AG09319 (cell line): ENCODE measurements at places on chromosomes 4 and X.

DNA sequence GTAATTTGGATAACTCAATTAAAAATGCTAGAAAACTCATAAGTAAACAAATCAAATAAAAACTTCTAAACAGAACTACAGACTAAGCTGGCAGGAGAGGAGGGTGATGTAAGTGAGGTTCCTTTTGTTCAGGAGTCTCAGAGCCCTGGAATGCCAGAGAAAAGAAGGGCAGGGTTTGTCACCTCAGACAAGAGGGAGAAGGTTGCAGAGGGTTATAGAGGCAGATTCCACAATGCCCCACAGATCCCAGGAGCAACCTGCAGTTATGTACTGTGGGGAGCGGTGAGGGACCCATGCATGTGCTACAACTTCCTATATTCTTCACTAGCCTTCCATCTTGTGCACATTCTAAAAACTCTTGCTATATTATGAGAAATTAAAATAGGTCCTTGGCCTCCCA is 129.7 kb downstream of the CFAP299 start:
- no peak for DNase-seq

DNA sequence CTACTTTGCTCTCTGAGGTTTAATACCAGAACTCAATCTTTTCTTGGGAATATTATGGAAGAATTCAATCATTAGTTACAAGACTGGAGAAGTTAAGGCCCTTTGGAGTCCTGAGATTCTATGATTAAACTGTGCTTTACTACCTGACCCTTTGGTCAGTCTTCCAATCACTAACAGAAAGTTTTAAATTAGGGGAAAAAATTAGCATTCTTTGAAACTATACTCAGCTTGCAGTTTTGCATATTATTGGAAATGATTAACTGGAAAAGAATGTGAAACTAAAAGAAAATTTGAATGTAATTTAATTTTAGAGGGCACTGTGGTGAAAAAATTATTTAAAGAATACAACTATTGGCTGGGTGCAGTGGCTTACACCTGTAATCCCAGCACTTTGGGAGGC is 18.7 kb upstream of the GPR34 start:
- DNase-seq = no peak

DNA sequence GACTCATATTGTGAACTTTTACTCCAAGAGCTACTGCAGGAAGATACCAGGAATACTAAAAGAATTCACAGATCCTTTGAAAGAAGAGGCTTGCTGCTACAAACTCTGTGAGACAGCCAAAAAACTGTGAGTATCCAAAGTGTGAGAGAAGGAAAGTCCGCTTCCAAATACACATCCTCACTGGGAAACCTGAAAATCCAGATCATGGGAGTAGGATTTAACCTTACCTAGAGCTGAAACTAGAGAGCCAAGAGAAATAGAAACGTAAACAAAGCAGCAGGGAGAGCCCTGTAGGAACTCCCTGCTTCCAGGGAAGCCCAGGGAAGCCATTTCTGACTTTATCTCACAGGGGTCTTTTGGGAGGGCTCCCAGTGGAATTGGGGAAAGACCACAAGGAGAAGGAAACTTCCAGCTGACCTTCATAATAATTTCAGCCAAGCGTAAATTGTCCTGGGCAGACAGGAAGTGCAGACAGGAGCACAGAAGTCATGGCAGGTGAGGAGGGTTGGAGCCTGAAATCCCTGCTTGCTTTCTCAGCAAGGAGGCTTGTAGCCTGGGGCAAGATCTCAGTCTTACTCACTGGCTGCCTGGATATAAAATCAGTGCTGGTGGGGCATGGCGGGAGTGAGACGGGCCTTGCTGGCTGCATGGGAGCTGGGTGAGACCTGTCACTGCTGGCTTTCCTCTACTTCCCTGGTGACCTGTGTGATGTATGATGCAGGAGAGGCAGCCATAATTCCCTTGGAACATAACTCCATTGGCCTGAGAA is 26.2 kb upstream of the NFKB1 start:
- no peak for DNase-seq

DNA sequence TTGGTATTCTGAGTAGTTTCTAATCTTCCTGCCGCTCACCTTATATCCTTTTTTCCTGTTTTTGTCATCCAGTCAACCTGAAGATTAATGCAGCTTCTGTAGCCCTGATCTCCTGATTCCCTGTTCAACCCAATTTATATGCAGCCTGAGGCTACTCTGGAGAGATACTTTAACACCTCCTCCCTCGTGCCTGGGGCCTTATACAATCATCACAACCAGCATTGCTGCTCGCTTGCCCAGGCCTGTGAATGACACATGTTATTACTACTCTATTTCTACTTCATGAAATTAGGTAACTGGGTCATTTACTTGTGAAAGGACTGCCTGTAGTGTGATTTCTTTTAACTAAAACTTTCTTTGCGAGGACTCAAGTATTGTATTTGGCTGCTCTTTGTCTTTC is 33.7 kb upstream of the WDR17 start:
- DNase-seq = no peak

DNA sequence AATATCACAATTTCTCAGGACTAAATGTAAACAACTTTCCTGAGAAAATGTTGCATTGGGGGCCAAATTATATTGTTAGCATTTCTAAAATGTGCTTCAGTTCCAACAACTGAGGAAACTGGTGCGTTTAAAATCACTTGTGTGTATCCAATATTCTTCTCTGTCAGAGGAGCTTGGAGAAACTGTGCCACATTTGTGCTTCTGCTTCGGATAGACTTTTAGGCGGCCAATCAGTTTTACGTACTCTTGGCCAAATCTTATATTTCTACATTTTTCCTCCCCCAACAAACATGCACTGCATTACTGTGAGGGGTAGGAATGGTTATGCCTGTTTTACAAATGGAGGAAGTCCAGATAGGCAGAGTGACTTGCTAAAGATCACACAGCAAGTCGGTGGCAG is 27.4 kb upstream of the TRPC5OS start:
- no peak for DNase-seq

DNA sequence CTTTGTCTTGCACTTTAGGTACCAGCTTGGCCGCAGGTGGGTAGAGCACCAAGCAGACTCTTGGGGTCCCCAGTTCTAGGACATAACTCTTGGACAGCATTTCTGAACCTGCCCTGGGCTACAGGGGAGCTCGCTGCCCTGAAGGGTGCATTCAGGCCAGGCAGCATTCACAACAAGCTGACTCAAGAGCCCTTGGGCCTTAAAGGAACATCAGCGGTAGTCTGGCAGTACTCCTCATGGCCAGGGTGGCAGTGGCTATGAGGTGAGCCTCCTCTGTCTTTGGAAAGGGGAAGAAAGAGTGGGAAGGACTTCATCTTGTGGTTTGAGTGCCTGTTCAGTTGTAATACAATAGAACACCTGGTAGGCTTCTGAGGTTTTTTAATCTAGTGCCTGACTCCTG is 24.8 kb upstream of the SMARCA5 start:
- DNase-seq = no peak

- no peak for DNase-seq
Measured at GRCh38 chr4:181745933-181746625, 497.1 kb upstream of the TENM3 start.

DNA sequence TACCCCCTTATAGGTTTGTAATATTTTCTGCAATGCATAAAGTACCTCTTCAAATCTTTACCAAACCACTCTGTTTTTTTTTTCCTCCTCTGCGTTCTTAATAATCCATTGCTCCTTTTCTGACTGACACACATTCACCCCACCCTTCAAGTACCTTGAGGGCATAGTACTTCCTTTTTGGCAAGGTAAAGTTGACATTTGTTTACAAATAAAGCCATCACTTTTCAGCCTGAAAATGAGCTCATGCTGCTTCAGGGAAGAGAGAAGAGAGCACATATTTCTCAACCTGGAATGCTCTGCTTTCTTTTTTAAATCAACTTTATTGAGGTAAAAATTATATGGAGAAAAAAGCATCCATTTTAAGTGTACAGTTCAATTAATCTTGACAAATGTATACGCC is 113.9 kb downstream of the AGTR2 start:
- no peak for DNase-seq

DNA sequence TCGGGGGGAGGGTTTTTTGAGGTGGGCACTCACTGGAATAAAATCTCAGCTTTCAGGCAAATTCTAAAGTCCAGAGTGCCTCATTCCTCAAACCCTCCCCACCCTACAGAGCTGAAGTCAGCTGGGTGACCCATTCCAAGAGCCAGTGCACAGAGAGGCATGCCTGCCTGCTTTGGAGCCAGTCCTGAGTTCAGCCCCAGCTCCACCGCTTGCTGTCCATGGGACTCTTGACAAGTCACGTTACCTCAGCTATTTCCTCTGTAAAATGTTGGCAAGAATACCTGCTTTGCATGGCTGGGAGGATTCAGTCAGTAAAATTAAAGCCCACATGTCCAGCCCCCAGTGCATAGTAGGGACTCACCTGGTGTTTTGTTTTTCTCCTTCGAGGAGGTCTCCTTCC is 125.9 kb upstream of the PJA1 start:
- no peak for DNase-seq

DNA sequence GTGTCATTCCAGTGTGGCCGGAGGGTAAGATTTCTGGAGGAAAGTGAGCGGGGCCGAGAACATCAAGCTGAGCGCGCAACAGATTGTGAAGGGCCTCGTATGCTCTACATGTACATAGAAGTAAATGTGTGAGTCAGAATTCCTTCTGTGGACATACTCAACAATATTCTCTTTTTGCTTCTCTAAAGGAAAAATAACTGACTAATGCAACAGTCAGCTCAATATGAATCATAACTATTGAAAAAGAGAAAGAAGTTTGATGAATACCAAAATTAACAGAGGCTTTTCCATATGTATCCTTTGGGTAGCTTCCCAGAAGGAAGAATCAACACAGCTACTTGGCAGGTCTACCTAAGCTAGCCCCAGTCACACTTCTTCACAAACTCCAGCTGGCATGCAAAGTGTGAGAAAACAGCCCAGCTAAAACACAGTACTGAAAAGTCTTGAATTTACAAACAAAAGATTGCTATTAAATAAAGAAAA is 87.5 kb upstream of the ZFP42 start:
- peak; percentile 8 for DNase-seq
